AG09309 (cell line): ENCODE measurements at places on chromosomes 3 and 15.
A peak's percentile ranks its signal among the peaks of the same experiment; 100 is the strongest.

GRCh38 chr3:101319531-101319930 is 844 bp downstream of the IMPG2 start:
- DNase-seq: no peak

DNA sequence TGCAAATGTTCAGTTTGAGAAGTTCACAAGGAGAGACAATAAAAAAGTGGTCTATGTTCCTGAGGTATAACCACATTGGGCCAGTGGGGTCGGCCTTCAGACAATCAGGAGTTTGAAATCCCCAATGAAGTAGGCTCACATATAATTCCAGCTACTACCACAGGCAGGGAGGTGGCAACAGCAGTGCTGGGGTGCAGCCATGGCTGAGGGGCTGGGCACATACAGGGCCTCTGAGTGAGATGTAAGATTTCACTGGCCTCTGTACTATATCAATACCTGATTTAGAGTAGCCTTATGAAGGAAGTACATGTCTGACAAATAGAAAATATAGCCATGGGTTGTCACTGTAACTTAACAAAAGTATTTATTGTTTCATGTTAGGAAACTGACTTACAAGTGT is 402.2 kb downstream of the TBC1D5 start:
- no peak for DNase-seq

DNA sequence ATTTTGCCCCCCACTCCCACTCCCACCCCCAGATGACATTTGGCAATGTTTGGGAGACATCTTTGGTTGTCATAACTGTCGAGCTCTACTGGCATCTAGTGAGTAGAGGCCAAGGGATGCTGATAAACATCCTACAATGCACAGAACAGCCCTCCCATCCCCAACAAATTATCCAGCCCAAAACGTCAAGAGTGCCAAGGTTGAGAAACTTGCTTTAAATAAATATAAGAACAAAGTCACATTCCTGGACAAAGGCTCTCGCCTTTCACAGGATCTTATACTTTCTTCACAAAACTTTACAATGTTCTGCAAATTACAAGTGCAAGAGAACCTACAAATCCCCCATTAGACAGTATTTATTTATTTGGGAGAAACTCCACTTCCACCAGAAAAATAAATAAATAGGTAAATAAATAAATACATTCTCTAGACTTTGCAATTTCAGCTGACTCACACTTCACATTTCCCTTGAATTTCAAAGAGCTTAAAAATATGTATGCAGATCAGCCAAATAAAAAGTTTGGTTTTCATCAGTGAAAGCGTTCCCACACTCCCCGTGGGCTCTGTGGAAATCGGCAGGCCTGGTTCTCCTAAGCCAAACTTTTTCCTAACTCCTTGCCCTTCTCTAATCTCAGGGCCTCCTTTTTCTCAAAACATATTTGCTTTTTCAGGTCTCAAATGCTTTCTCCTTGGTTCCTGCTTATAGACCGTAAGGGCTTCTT is 12.7 kb upstream of the CPA3 start:
- DNase-seq: no peak

- DNase-seq: no peak
Measured at GRCh38 chr3:148697306-148698189, at the start of gene AGTR1. Gene AGTR1, plus strand, starts transcription at chr3:148697903. Its CDS starts 43,133 bp downstream, at chr3:148741036.

- no peak for DNase-seq
Measured at GRCh38 chr15:65195548-65195923, 10.4 kb upstream of the CLPX start.

GRCh38 chr15:56617628-56618027 is 115.7 kb downstream of the ZNF280D start:
- no peak for DNase-seq

GRCh38 chr15:84586696-84587095 is 14.1 kb upstream of the ZSCAN2 start:
- DNase-seq: no peak

GRCh38 chr15:57726411-57726810 is 19.9 kb downstream of the POLR2M start:
- no peak for DNase-seq

GRCh38 chr3:170003881-170004356 is 33.9 kb upstream of the GPR160 start:
- no peak for DNase-seq

DNA sequence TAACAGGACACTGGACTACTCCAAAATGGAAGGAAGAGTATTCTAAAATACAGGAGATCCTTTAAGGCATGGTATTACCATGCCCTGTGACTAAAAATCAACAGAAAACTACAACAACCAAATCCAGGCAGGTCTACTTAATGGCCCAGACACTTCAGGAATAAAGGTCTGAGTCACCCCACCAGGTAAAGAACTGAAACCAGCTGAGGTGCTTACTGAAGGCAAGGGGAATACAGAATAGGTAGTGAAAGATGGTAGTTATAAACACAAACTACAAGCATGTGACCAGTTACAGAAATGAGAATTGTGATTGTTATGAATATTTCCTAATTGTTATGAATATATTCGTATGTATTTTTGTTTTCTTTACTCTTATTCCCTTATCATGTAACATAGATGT is 13.4 kb downstream of the IFT57 start:
- no peak for DNase-seq

- DNase-seq: no peak
Measured at GRCh38 chr15:57557267-57557666, 34.4 kb upstream of the MYZAP start.

DNA sequence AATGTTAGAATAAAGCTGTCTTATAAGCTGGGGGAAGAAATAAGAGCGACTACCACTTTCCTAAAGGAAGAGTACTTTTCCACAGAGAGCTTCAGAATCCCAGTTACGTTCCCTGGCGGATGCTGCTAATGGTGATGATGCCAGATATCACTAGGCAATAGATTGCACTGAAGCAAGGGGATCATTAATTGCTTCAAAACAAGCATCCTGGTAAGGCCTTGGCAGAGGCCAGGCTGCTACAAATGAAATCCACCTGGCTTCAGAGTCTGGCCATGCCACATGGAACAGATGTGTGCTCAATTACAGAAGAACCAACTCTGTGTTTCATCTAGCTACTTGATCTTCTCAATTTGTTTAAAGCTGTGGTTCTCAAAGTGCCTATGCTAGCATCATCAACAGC is 129.2 kb upstream of the IL12A start:
- no peak for DNase-seq

DNA sequence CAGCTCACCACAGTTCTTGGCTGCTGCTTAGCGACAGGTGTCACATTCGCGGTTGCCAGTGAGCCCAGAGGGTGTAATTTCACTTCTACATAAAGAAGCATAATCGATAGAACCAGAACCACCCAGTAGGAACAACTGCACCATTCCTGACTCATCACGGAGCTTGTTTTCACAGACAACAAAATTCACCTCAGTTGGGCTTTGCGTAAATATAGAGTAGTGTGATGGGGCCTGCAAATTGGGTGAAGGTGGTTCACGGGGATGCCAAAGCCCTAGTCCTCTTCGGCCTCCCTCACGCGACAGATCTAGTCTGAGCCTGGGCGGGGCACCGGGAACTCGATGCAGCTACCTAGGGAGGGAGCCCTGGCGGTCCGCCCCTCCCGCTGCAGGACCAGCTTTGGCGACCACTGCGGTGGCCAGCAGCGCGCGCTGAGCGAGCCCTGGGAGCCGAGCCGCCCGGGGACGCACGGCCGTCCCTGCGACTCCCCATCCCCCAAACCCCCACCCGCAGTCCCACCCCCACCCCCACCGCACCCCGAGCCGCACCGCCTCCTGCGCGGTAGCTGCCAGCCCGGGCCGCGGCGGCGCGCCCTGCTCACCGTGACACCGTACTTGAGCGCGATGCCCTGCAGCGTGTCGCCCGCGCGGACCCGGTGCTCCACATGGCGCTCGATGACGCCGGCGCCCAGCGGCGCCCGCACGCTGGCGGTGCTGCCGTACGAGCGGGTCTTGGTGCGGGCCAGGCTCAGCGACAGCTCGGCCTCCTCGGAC is 519 bp downstream of the LYSMD2 start:
- no peak for DNase-seq

DNA sequence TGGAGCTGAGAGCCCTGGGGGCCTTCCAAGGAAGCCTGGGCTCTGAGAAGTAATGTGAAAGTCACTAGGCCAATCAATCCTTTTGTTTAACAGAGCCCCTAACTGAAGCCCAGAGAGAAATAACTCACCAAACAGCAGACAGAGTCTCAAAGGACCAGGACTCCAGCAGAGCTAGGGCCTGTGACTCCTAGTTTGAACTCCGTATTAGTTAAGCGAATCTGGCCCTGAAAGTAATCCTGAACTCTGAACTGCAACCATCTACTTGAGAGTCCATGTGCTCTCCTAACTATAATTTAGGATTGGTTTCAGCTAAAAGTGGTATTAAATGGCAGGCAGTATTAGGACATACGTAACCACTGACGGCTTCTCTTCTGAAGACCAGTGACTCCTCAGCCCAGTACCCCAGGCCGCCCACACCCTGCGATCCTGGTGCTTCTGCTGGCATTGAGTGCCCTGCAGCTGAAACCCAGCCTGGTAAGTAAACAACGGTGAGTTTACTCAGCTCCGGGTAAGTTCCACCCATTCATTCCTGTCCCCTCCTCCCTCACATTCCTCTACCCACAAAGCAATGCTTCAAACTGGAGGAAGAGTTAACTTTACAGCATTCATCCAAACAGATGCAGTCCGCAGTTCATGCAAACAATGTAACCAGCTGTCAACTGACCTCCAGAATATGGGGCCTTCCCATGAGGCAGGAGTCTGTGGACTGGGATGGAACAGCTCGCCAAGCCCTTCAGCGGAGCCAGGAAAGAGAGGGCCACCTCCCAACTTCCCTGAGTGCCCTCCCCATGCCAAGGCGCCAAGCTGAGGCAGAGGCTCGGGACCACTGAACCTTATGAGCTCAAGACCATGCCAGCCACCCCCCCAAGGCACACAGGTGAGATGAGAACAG is 7.3 kb downstream of the MYO5C start:
- DNase-seq: no peak

DNA sequence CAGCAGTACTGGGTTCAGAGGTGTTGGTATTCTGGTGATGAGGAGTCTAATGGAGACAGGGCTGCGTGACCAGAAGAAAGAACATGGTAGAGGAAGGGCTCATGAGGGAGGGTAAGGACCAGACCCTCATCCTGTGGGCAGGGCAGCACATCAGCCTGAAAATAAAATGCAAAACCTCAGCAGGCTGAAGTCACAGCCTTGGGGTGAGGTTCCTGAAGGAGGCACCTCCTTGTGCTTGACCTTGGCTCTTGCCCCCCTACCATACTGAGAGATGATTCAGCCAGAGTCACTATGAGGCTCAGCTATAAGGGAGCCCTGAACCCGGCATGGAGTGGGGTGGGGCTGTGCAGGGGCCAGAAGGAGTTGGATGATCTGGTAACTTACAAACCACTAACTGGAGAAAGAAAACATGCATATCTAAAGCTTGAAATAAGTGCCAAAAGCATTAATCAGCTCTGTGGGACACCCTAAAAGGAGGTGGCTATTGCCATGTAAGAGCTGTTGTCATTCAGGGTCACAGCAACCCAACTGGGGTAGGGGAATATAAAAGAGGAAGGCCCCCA is 60.2 kb downstream of the CORO2B start:
- DNase-seq: no peak

DNA sequence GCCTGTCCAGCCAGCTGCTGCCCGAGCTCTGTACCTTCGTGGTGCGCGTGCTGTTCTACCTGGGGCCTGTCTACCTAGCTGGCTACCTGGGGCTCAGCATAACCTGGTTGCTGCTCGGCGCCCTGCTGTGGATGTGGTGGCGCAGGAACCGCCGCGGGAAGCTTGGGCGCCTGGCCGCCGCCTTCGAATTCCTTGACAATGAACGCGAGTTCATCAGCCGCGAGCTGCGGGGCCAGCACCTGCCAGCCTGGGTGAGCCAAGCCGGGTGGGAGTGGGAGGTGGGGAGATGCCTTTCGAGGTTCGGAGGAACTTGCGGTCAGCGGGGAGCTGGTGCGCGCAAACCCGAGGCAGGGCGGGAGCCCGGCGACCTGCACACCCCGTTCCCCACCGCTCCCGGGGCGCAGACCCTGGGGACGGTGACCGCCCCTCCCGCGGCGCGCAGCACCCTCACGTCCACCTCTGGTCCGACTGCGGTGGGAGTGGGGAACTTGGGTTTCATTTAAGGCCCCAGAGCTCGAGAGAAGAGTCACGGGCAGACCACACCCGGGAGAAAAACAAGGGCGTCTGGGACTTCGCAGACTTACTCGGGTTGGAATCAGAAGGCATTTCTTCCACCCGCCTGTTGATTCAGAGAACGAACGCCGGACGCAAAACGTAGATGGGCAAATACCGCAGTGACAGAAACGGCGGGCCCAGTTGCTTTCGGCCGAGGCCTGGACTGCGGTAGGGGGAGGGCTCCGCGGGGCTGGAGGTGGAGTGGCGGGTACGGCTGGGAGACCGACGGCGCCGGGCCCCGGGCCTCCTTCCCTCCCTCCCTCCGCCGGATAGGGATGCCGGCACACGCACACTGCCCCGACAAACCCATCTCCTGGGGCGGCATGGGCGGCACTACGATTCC is 708 bp downstream of the ESYT3 start:
- DNase-seq: no peak

- DNase-seq: no peak
Measured at GRCh38 chr3:65878831-65879230, 159.9 kb downstream of the MAGI1 start.

DNA sequence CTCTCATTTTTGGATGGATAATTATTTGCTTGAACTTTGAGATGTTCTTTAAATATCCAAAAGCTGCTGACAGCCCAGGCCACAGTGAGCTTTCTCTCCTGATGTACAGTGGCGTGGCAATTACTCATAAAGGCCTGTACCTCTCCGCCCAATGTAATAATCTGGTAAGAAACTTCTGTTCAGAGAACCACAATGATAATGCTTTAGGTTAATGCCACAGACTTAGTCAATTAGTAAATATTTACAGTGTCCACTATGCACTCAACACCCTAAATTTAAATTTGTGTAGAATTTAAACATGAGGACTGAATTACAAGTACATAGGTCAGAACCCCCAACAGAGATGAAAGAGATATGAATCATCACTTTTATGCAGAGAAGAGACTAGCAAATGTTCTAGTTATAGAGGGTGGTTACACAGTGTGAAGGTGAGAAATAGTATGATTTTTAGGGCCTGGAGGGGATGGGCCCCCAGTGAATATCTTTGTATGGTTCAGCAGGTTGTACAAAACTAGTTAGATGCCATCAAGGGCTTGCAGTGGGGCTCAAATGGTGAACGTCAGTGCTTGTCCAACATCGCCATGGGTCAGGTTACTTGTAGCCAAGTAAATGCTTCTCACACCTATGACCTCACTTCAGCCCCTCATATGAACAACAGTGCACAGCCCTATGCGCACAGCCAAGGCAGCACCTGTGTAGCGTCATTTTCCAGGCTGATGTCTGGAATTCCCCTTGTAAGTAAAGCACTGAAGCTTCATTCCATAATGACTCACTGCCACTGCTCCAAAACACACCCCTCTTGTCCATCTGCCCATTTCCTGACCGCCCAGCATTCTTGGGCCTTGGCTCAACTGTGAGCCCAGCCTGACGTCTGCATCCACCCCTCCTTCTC is 13.3 kb downstream of the ABHD2 start:
- peak; percentile 86 for DNase-seq

DNA sequence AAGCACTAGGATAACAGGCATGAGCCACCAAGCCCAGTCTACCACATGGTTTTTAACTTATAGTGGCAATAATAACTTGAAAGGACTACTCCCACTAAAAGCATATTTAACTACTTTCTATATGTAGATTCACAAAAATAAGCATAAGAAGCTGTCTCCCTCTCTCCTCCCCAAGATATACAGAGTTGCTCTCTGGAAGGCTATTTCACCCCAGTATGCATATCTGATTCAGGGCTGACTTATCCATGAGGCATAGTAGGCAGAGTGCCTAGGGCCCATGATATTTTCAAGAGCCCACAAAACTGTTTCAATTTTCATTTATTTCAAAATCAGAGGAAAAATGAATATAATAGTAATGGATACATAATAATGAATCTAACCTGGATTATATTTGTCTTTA is 20.5 kb downstream of the ATP8B4 start:
- DNase-seq: no peak
